ENCODE measurements at places on chromosomes 2 and 18.

GRCh38 chr2:58304843-58305242, 63.7 kb upstream of the FANCL start:
- no peak for DNase-seq

GRCh38 chr18:30093376-30093775, 949.2 kb downstream of the DSC3 start:
- no peak for DNase-seq

- no peak for DNase-seq
Measured at GRCh38 chr18:73924836-73925235, 222.8 kb downstream of the FBXO15 start.

GRCh38 chr2:215870088-215870490, 143.3 kb downstream of the MREG start:
- no peak for DNase-seq

GRCh38 chr18:63283305-63284094, 36.1 kb downstream of the BCL2 start:
- DNase-seq, result no peak

DNA sequence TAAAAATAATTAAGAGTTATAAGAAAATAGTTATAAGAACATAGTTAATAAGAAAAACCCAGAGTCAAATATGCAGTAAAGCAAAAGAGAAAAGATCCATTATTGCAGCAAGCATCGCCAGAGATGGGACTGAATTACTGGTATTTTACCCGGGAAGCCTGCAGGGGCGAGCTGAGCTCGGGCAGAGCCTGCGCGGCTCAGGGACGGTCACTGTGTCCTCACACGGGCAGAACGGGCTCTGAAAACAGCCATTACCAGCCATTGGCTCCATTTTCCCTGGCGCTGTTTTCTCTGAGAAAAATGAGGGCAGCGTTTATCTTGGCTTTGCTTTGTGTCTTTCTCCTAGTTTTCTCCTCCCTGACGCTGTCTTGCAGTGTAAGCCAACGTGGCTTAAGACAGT, 95.3 kb upstream of the ALKAL2 start:
- DNase-seq, result no peak

DNA sequence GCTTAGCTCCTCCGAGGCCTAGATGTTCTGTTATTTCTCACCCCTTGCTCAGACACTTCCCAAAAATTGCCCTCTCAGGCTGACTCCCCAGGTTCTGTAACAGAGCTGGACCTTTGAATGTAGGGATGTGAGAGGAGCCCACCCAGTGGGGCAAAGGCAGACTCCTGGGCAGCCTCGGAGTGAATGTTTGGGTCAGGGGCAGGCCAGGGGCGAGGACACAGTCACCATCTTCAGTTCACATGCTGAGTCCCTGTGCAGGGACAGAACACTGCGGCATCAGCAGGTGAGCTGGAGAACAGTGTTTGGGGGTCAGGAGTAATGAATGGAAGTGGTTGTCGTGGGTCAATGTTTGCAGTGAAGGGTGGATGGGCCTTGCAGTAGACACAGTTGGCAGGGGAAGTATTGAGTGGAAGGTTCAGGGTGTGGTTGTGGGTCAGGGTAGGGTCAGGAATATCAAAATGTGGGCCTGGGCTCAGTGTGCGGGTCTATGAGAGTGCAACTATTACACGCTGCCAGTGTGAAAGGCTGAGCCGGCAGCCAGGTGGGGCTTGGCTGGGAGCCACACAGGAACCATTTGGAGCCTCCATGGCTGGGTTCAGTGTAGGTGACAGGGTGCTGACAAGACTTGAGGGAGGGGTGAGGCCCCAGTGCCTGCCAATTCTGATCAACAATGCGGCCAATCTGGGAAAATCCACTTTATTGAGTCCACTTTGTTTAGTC, 4.4 kb downstream of the IHH start:
- DNase-seq, result no peak

GRCh38 chr2:225893151-225893550, 493.6 kb downstream of the NYAP2 start:
- no peak for DNase-seq

DNA sequence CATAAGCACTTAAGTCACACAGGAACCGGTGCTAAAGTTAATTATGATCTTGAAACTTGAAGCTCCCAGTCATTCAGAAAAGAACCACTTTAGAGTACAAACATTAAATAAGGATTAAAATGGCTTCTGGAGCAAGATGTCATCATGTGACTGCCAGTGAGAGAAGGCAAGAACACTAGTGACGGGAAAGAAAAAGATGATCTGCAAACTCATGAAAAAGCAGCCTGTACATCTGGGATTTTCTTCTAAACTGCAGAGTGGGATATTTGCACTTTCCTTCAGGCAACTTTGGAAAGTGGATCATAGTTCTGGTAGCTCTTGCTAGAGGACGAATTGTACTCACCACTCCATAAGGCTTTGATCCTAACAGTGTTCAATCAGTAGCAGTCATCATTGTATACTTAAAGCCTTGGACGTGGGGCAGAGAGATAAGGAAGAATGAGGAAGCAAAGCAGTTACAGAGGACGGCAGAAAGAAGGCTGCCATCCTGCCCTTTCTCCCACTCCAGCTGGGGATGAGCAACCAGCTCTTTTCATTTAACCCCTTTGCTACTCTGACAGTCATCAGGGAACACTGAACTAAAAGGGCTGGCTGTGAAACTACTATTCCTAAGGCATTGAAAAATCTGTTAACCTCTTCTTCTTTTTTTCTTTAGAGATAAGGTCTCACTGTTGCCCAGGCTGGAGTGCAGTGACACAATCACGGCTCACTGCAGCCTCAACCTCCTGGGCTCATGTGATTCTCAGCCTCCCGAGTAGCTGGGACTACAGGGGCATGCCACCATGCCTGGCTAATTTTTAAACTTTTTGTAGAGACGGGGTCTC, 18.1 kb downstream of the ABHD3 start:
- DNase-seq, result no peak

GRCh38 chr18:24398540-24398939, 916 bp upstream of the OSBPL1A start:
- no peak for DNase-seq

DNA sequence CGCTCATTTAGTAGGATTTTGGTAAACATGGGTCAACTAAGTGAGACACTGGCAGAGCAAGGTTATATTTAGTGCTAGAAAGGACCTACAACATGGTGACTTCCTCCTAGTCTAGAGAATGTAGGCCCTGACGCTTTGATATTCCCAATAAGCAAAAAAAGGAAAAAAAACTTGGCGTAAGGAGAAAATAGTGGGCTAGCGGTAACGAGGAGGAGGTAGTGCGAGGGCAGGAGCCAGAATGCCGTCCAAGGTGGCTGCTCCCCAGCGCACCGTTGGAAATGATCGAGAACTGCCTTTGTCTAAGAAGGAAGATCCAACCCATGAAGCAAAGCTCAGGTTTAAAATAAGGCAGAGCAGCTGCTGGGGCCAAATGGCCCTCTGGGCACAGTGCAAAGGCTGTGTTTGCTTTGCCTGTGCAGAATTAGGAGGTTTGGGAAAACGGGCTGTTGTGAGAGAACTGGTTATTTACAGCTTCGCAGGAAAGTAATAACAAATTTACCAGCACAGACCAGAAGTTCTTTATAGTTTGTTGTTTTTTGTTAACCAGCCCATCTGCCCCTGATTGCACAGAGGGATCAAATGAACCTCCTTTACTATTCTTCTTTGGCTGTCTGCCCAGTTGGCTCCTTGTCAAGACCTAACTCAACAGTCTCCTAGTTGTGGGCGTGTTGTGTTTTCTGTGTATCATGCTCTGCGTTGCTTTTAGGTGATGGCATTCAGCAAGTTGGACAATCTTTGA, 86.6 kb downstream of the ITGB1BP1 start:
- no peak for DNase-seq

GRCh38 chr2:99867770-99868169, 274.6 kb downstream of the AFF3 start:
- DNase-seq, result peak; percentile 4

DNA sequence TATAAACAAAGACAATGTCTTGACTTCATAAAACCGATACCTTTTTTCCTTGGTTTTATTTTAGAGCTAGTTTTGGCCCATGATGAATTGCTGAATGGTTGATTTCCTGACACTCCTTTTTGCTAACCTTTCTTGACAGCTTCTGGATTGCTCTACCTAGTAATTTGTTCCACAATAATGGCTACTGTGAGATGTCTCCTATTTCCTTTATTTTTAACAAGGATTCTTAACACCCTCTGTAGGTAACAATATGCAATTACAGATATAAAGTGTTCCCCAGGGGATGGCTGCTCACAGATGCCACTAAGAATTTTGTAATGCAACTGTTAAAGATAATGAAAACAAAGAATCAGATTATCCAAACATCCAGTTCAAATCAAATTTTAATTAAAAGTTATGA, 100.8 kb upstream of the ATP5MC3 start:
- DNase-seq, result no peak

- DNase-seq, result no peak
Measured at GRCh38 chr2:58767828-58768714, 526.9 kb upstream of the FANCL start.

DNA sequence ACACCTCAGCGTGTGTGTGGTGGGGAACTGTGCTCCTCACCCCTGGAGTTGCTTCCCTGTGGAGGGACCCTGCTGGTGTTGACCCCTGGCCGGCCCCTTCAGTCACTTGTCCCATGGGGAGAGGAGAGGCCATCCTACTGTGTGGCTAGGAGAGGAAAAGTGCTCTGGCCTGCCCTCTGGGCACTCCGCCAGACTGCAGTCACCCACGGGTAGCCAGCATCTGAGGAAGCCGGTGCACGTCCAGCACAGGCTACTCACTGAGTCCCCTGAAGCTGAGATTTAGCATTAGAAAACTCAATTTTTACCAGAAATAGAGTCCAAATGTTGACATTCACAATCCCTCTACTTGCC, 211.5 kb upstream of the RAB6C start:
- DNase-seq, result no peak

- DNase-seq, result no peak
Measured at GRCh38 chr2:223049356-223049755, 2.6 kb upstream of the KCNE4 start.

DNA sequence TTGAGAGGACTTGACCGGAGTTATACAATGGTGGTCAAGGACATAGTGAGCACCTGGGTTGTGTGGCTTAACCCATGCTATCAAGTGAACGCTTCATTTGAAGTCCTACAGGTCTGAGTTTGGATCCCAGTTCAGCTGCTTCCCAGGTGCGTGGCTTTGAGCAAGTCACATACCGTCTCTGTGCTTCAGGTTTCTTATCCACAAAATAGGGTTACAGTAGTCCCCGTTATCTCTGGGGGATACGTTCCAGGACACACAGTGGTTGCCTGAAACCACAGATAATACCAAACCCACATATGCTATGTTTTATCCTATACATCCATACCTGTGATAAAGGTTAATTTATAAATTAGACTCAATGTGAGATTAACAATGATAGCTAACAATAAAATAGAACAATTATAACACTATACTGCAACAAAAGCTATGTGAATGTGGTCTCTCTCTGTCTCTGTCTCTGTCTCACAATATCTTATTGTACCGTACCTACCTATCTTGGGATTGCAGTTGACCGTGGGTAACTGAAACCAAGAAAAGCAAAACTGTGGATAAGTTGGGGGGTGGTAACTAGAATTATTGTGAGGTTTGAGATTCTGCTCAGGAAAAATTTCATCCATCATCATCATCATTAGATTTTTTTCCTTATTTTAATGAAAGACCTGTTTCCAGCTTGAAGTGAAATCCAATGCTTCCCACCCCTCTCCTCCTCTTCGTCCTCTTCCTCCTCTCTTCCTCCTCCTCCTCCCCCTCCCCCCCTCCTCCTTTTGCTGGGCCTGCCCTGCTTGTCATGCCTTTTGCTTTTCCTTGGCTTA, 22.7 kb downstream of the LBH start:
- DNase-seq, result no peak

DNA sequence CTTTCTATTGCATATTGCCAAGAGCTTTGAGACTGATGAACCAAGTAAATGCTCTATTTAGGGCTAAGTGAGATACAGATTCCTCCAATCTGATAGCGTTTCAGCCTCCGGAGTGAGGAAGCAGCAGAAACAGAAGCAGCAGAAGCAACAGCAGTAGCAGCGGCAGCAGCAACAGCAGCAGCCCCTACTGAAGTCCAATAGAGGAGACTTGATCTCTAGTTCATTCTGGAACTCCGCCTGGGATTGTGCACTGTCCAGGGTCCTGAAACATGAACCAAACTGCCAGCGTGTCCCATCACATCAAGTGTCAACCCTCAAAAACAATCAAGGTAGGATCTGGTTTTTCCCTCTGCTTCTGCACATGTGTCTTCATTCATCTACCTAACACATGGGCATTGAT, at the start of gene DPP10:
Gene DPP10 (plus strand): TSS at position 132 of the 400 bp plus-strand sequence.
- DNase-seq, result no peak

- peak; percentile 40 for DNase-seq
Measured at GRCh38 chr2:24050041-24050979, 769 bp downstream of the FKBP1B start.

DNA sequence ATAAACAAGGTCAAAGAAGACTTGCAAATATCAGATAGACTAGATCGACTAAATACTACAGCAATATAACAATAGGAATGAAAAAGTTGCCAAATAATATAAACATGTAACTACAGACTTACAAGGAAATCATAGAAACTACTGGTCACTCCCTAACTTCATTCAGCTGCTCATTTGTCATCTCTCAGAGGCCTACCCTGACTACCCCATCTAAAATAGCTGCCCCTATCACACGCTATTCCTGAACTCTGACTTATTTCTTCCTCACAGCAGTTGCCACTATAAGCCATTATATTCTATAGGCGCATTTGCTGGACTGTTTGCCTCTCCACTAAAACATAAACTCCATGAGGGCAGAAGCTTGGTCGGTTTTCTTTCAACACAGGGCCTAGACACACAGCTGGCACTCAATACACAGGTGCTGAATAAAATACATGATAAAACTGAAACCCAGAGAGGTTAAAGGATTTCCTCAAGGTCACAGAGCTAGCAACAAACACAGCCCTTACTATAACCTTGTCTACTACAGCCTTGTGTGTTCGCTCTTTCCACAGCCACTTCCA, 1.8 kb downstream of the STRN start:
- DNase-seq, result no peak
